ENCODE measurements at places on chromosomes 6 and 20. TPM values are rescaled to one million over a fixed set of nuclear protein-coding genes. Genes with fewer than 3 reads are reported as not detected.

The TNNC2 gene
- 3.5 TPM for total RNA-seq

The SUMO4 gene
- total RNA-seq = not detected

The ADGRF4 gene
- 0.80 TPM for total RNA-seq

The CDH26 gene
- 0.88 TPM for total RNA-seq

The SS18L1 gene
- 27.2 TPM for total RNA-seq

The TFAP2B gene
- total RNA-seq = not detected

The ULBP1 gene
- total RNA-seq = not detected

DNA sequence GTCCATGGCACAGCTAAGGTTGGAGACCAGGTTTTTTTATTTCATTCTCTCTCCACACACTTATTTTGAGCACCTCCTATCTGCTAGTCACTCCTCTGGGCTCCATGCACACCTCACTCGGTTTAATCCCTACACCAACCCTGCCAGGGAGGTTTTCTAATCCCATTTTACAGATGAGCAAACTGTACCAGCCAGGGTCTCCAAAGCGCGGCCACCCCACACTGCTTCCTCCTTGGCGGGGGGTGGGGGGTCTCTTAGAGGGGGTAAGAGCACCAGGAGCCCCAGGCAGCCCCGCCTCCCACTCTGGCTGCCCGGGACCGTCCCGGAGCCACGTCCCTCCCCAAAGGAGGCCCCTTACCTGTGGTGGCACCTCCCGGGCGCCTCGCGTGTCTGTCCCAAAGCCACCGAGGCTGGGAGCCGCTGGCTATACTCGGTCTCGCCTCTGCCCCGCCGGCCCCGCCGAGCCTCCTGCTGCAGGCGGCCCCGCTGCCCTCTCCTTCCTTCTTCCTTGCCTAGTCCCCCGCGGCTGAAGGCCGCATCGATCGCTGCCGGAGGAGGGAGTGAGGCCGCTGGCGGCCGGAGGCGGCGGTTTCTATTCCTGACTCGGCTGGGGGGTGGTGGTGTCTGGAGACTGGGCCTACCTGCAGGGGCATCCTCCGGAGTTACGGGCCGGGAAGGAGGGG lies at the start of gene KCNS1:
TSS of gene KCNS1 (minus strand) at position 565 of the 683 bp plus-strand sequence. CDS start 1,891 bp downstream, outside the sequence.
- DNase-seq = no peak

DNA sequence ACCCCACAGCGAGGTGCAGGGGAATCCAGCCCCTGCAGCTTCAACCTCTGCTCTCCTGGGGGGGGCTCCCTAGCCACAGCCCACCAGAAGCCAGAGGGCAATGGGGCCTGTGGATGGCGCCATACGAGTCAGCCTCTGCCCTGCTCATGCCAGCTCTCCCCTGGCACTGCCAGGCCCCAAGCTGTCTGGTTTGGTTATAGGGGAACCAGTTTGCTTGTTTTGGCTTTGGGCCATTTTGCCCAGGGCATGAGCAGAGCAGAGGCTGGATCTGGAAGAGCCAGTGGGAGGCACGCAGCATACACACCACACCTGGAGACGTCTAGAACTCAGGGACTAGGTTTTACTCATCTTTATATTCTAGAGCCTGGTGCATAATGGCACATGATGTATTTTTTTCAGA lies 66.7 kb upstream of the SLC22A16 start:
- no peak for DNase-seq

GRCh38 chr6:124885171-124885570 lies 77.1 kb upstream of the RNF217 start:
- DNase-seq = no peak

GRCh38 chr6:157314705-157315321 lies 8.5 kb downstream of the TMEM242 start:
- DNase-seq = no peak

DNA sequence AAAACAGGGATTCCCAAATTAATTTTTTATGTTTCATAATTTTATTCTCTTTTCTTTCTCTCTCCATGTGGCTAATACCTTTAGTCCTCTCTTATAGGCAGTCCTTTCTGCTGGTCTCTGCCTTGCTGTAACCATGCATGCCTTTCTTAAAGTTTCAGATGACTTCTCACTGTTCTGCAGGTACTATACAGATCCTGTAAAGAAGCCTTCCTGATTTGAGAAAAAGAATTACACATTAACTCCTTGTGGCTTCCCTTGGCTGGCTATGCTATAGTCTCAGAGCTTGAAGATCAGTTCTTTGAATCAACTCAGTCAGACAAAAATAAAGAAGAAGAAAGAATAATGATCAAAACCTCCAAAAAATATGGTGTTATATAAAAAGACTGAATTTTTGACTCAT lies 7.3 kb upstream of the GPR63 start:
- DNase-seq = no peak

DNA sequence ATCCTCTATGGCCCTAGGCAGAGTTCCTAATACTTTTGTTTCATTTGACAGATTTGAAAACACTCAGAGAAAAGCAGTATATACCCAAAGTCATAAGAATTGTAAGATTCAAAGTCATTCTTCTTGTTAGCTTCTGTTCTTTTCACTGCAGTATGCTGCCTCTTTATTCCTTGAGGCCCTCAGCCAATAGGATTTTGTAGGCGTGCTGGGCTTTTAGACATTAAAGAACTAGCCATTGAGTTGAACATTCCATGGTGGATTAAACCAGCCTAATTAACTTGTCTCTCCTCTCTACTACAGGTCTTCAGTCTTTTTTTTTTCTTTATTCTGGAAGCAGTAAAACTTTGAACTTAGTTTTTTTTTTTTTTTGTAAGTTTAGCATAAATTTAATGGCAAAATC lies 186.3 kb downstream of the PLCB4 start:
- DNase-seq = no peak

GRCh38 chr6:109998159-109998785 lies 20.2 kb downstream of the GPR6 start:
- no peak for DNase-seq

All from Peyer's patch (tissue), 4 donors.